Left forelimb (tissue), 1 donor: ENCODE measurements at places on chromosomes 7 and 10.

GRCh38 chr7:158582089-158582456 lies 5.5 kb downstream of the PTPRN2 start:
- DNase-seq: no peak

DNA sequence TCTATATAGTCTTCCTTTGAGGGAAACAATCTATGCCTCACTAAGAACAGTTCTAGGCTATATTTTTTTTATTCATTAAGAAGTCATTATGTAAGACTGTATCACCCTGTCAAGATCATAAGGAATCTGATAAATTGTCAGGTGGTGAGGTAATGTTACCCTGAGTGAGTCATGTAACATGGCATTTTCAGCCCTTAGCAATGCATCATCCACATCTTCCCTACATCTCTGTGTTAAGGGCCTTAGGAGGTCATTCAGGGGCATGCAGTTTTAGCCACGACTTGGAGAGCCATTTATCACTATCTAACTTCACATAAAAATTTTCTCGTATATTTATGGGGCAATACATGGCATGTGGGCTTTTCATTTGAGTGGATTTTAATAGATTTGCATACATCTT lies 924.5 kb upstream of the MBL2 start:
- no peak for DNase-seq

DNA sequence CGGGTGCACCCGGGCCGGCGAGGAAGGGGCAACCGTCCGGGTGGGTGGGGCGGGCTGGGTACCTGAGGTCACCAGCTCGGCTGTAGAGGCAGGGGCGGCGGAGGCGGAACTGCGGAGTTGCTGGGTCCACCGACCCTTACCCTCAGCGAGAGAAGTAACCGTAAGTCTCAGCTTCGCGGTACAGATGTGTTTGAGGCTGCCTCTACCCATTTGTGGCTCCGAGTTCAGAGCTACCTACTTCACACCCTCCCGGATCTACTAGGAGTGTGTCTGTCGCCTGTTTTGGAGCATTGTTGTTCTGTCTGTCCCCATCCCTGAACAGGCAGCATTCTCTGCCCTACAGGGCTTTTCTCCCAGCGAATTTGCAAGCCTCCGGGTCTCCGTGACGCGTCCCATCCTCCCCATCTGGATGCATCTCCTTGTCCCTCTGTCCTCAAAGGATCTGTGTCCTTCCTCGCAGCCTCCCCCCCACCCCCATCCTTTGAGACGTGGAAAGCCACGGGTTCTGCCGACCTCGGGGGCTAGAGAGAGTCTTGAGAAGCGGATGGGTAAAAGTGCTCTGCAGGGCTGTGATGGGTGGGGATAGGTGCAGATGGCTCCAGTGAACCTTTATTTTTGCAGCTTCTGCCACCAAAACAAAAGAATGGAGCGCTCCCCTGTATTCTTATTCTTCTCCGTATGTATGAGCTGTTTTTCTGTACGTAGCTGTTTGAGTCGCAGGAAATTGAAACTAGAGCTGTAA lies 757 bp downstream of the ANKIB1 start:
- DNase-seq: peak; percentile 66

DNA sequence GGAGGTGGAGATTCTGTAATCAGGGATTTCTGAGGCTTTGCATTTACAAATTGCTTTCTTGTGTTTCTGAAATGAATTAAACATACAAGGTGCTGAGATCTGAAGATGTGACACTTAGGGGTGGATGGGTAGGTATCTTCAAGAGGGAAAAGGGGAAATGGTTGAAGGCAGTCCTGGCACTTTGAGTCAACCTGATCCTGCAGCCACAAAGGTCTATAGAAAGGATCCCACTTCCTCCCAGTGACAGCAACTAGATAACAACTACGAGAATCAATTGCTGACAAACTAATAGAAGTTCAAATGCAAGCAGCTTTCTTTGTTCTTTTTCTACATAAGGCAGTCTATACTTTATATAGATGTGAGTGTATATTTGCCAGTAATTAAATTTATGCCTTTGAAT lies 553.3 kb downstream of the MDFIC start:
- no peak for DNase-seq

- DNase-seq: no peak
Observed at GRCh38 chr7:24018331-24018730, 265.7 kb upstream of the NPY start.

DNA sequence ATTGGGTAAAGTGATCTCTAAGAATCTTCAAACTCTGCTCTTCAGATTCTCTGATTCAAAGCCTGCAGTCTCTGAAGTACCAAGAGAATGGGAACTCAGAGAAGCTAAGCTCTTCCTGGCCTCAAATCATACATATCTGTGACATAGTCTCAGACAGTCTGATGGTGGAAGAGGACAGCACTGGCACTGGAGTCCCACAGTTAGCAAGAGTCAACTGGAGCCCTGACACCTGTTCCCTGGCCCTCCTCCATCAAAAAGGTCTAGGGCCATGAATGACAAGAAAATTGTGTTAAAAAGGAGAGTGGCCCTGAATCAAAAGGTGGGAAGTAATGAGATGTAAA lies 37.7 kb downstream of the PRSS2 start:
- DNase-seq: no peak

GRCh38 chr7:44162785-44163395 lies 21.8 kb upstream of the MYL7 start:
- no peak for DNase-seq

- DNase-seq: no peak
Observed at GRCh38 chr7:121931149-121931902, 58.4 kb downstream of the PTPRZ1 start.

- DNase-seq: no peak
Observed at GRCh38 chr10:101221549-101221948, 7.7 kb downstream of the LBX1 start.

DNA sequence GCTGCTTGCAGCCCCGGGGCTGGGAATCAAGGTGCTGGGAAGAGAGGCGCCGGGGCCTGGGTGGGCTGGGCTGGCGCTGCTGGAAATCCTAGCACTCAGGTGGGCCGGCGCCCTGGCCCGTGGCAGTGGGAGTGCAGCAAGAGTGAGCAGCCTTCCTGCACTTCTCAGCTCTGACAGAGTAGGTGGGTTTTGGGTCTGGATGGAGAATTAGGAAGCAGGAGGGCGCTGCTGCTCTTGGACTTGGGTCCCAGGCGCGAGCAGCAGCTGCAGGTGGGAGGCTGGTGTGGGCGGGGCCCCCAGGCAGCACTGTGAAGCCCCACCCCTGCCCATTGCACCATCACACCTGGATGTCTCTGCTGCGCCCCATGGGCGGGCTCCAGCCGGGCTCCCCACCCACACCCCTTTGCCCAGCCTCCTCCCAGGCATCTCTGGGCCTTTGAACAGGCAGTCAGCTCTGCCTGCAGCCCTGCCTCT lies 6.0 kb downstream of the BRI3 start:
- DNase-seq: no peak

- no peak for DNase-seq
Observed at GRCh38 chr7:105707967-105708762, 126.9 kb upstream of the EFCAB10 start.

- no peak for DNase-seq
Observed at GRCh38 chr10:120421250-120421649, 35.8 kb upstream of the PLPP4 start.

GRCh38 chr7:83159731-83160130 lies 3.0 kb downstream of the PCLO start:
- no peak for DNase-seq

DNA sequence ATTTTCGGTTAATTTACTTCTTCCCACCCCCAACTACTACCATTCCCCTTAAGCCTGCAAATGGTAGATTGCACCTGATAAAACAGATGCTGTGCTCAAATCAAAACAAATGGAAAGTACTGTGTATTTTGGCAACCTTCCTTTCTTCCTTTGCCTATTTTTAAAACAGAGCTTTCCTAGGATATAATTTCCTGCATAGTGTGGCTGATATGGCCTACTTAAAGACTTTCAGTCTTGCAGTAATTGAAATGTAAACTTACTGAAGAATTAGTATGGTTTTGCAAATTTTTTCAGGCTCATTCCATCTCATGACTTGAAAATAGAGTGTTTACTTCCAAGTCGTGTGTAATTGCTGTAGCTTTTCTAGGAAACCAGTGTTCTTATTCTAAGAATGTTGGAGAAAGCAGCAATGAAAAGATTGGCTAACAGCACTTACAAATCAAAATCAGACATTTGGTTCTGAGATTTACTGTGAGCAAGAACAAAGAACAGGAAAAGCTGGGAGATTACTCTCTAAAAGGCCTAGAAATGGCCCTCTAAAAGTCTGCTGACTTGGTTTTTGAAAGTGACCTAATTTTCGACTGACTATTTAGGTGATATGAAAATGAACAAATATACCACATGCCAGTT lies 52.0 kb downstream of the REEP3 start:
- no peak for DNase-seq

DNA sequence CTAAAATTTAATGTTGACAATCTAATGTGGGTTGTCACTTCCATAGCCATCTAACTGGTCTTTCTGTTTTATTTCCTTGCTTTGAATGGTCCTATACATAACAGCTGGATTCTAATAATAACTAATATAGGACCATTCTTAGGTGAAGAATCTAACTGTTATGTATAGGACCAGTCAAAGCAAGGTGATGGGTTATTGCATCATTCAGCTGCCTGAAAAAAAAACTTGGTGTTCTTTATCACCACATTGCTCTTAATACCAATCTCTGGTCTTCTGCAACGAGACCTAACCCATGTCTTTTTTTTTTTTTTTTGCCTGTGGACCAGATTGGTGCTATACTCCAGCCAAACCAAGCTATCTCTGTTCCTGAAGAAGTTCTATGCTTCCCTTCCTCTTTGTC lies 45.7 kb upstream of the SLC39A12 start:
- DNase-seq: no peak

- DNase-seq: no peak
Observed at GRCh38 chr7:107788662-107789061, 14.4 kb downstream of the SLC26A3 start.

DNA sequence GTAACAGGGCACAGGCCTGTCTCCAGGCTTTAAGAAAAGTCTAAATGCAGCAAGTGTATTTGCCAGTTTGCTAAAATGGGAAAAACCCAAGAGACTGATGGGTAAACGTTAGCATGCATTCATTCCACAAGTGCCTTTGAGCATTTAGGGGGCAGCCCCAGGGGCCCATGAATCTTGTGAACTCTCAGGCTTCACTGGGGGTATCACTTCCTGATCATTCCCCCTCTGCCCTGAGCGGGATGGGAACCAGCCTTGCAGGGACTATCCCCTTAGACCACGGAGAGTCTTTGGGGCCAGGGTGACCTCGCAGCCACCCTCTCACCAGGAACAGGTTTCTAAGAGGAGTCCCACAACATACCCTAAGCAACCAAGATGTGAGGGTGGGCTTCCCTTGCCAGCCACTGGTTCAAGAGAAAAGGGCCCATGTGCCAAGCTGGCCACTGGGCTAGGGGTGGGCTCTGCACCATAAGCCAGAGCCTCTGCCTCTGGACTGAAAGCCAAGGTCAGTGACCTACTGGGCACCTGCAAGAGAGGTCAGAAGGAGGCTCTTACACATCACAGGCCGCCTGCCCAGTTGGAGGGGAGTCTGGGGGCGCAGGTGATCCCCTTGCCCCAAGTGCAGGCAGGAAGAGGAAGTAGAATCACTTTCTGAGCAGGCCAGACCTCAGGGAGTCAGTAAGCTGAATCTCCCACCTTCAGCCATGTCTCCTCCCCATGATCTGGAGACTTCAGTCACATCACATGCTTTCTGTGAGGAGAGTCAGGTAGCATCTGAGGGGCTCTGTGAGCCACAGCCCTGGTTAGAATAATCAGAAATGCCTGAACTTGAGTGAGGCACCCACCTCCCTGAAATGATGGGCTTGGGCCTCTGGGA lies 75.0 kb downstream of the C10orf105 start:
- no peak for DNase-seq

GRCh38 chr10:95896071-95896850 lies 11.5 kb upstream of the CC2D2B start:
- no peak for DNase-seq

DNA sequence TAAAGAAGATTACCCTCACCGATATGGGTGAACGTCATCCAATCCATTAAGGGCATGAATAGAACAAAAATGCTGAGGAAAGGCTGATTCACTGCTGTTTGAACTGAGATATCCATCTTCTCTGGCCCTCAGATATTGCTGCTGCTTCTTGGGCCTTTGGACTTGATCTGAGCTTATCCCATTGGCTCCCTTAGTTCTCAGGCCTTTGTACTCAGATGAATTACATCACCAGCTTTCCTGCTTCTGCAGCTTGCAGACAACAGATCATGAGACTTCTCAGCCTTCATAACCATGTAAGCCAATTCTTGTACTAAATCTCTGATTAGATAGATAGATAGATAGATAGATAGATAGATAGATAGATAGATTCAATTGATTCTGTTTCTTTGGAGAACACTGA lies 40.2 kb downstream of the CYCS start:
- DNase-seq: no peak

DNA sequence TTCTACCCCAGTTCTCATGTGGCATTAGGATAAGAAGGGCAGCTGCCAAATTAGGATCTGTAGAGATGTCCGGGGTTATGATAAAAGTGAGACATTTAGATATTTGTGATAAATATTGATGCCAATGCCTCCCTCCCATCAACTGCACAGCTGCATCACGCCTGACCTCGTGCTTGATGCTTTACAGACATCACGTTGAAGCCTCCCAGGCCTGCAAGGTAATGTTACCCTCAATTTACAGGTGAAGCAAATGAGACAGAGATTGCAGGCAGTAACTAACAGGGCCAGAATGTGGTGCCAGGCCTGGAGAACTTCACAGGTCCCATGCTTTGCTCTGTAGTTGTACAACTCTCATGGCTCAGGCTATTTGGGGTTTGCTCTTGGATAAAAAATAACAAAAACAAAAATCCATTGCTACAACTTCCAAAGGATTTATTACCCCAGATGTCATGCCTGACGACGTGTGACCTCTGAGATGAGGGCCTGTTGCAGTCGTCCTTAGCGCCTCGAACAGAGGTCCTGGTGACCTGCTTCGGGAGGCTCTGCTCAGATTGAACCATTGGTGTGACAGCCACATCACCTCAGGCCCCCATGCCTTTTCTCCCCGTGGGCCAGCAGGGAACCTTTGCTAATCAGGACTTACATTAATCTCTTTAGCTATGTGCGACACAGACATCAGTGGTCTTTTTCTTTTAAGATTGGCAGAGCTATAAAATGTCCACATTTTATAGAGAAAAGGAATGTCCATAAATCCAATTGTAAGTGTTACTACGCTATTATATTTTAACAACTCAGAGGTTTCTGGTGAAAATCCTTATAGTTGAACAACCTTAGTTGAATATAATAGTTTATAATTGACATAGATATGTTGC lies 169.3 kb downstream of the ADAM12 start:
- DNase-seq: no peak

- no peak for DNase-seq
Observed at GRCh38 chr7:144842377-144842851, 6.6 kb upstream of the TPK1 start.

- DNase-seq: no peak
Observed at GRCh38 chr10:60973086-60973485, 29.1 kb upstream of the RHOBTB1 start.
